B cell (primary cell): ENCODE measurements at places on chromosomes 11 and 22.

- no peak for DNase-seq
These were observed 3.4 kb downstream of the AGBL2 start for GRCh38 chr11:47711816-47712215.

DNA sequence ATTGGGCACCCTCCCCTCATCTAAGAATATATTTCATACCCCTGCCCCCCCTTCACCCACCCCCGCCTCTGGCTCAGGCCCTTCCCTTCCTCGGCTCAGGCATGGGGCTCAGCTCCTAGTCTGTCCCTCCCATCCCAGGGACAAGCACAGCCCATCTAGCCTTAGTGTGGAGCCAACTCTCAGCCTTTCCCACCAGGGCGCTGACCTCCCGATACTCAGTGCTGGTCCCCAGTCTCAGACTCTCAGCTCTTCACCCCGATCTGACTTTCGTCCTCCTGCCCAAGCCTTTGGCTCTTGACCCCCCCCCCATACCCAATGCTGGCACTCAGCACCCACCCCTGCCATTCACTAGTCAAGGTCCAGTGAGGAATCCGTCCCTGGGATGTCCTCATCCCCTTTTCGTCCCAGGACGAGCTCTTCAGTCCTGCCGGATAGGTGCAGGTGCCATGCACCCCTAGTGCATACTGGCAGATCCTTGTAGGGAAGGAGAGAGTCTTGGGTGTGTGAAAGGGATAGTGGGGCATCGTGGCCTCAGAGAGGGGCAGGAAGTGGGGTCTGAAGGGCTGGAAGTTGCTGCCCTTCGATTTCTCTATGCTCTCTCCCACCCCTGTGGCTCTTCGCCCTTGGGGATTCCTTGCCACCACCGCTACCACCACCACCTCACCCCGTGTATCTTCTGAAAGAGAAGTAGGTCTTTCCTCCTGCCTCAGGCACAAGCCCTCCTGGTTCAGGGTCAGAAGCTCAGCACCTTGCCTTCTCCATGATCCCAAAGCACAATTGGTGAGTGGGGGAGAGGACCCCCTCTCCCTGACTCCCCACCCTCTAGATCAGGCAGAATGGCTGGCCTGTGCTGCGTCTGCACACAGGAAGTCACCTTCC is 2.4 kb downstream of the TPBGL start:
- DNase-seq: no peak

- peak; percentile 42 for DNase-seq
These were observed 208.8 kb downstream of the TBC1D22A start for GRCh38 chr22:46971099-46971763.

DNA sequence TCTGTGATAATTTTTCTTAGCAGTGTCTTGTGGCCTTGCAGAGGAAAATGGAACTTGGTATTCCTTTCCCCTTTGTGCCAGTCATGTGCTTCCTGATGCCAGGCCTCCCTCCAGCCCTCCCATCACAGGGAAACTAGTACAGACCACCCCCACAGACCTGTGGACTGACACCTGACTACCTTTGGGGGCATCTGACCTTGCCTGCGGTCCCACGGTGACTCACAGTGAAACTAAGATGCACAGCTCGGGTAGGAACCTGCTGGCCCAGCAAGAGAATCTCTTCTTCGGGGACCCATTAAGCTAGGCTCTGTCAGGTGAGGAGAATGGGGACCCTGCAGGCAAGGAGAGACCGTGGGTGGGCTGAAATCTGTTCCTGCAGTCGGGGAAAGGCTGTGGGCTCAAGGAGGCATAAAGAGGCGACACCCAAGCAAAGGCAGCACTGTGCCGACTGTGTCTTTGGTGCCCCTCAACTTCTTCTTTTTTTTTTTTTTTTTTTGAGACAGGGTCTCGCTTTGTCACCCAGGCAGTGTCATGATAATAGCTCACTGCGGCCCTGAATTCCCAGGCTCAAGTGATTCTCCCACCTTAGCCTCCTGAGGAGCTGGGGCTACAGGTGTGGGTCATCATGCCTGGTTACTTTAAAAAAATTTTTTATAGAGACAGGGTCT is 20.8 kb upstream of the PEX26 start:
- DNase-seq: peak; percentile 89

GRCh38 chr22:45516163-45516562 is 13.5 kb downstream of the FBLN1 start:
- no peak for DNase-seq

GRCh38 chr11:3614742-3615171 is 27.0 kb downstream of the ART5 start:
- peak; percentile 59 for DNase-seq

DNA sequence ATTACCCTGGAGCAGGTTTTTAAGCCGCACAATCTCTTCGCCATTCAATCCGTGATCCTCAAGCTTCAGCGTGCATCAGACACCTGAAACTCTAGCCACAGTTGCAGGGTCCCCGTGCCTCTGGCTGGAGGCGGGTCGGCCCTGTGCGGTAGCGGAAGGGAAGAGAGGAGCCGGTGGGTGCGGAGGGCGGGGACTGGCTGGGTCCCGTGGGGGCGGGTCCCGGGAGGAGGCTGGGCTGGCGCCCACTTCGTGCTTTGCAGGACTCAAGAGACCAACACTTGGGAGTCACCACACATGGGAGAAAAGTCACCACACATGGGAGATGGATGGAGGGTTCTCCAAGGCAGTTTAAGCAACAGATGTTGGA is 772 bp downstream of the C22orf15 start:
- peak; percentile 61 for DNase-seq

GRCh38 chr11:73001615-73002014 is 140.5 kb downstream of the FCHSD2 start:
- DNase-seq: no peak

DNA sequence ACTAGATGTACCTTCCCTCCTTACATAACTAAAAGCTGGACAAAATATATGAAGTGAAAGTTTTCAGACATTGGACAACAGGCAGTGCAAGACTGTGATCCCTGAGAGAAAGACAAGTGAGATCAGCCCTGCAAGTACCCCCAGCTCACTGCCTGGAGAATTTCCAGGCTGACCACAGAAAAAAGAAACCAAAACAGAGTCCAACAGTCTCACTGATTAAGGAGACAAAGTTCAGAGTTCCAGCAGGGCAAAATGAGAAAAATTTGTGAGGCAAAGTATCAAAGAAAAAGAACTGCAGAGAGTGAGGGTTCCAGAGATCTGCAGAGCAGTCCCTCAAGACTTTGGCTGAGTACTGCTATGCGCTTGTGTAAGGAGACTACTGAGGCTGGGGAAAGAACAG is 47.3 kb upstream of the TMEM45B start:
- DNase-seq: no peak

- DNase-seq: no peak
These were observed 35.4 kb upstream of the INCENP start for GRCh38 chr11:62088331-62088933.

- no peak for DNase-seq
These were observed 70.6 kb upstream of the ZC3H12C start for GRCh38 chr11:110022548-110022947.

- no peak for DNase-seq
These were observed 49.9 kb downstream of the BIRC2 start for GRCh38 chr11:102396708-102397563.

DNA sequence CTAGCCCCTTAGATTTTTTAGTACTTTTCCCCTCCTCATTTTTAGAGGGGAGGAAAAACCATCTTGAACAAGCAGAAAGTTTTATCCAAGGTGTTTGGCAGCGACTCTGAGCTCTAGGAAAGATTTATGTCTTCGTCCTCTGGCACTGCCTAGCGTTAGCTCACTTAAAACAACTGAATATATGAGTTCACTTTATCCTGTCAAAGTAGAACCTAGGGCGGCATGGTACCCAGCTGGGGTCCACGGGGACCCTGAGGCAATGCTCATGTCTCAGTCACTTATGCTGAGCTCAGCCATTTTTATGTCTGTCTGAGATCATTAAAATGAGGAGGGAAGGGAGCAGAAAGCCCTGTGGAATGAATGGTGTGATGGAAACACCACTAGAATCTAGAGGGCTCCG is 14.2 kb upstream of the VSIG10L2 start:
- no peak for DNase-seq

DNA sequence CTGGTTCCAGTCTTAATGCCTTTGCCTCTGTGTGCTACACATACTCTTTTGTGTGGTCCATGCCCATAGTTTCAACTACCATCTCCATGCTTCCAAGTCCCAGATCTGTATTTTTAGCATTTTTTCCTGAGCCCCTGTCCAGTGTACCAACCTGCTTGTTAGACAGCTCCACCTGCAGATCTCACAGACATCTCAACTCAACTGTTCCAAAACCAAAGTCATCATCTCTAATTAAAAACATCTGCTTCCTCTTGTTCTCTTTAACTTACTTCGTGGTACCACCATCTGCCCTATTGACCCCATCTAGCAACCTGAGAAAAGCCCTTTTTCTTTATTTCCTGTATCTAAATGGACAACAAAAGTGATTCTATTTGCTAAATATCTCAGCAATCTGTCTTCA is 8.6 kb upstream of the KMT2A start:
- no peak for DNase-seq

- DNase-seq: no peak
These were observed 19.4 kb downstream of the MRPL23 start for GRCh38 chr11:1966531-1966930.

DNA sequence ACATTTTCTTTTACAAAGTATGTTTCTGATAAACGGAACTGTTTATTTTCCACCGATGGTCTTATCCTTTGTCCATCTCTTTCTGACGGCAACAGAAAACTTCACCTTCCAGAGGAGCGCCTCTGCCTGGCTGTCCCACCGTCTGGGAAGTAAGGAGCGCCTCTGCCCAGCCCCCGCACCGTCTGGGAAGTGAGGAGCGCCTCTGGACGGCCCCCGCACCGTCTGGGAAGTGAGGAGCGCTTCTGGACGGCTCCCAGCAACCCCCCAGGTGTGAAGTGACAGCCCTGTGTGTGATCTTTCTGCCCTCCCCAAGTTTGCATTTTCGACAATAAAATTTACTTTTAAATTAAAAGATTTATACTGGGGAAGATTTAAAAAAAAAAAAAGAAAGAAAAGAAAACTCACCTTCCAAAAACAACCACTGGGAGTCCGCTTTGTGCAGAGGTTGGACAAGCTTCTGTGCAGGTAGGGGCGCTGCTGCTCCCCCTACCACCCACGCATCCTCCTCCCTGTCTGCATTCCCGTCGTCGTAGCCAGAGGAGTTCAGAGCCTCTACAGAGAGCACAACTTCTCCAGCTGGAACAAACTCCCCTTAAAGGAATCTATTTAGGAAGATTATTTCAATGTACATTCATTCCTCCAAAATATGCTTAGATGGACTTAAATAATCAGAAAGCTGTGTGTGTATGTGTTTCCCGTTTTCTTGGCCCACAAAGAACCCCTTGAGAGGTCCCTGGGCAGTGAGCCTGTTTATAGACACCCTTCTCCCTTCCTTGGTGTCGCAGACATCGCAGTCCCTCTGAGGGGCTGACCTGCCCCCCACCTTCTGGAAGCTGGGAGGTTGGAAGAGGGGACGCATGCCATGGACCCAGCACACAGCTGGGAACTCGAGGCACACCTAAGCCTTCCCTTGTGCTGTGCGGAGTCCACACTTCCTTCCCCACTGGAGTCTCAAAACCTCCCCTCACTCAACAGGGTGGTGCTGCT is 849 bp upstream of the APOBEC3B start:
- DNase-seq: peak; percentile 39

- DNase-seq: no peak
These were observed 32.3 kb upstream of the ADSL start for GRCh38 chr22:40314041-40314440.

DNA sequence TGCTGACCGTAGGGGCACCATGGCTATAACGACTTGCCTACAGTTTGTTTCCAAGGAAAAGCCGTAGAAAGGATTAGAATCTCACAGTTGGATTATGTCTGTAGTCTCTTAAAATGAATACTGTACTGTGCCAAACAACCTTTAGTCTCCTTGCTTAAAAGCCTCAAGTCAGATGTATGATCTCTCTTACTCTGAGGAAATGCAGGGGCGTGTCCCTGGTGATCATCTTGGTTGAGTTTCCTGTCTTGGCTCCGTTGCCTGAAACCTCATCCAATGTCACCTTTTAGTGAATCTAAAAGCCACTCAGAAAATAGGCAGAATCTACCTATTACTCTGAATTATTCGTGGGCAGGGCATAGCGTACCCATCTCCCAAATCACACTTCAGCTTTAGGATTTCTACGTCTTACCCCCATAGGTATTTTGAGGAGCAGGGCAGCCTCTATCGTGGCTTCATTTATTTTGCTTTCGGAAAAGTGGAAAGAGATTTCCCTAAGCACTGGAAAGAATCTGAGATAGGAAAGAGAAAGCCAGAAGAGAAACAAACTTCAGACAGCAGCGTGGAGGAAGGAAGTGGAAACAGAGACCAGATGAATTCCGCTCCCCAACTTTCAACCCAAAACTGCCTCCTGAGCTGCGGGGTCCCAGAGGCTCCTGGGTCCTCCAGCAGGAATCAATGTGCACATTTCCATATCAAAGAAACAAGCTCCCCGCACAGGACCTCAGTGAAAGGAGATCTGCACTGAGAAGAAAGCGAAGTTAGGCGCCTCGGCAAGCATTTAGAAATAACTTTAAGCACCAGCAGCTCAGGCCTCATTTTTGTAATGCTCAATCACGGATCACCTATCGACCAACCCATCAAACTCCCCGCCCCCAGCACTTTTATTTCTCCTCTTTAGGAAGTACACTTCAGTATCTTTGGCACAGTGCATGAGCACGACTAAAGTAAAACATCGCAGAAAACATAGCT is 245.8 kb downstream of the ETS1 start:
- no peak for DNase-seq

DNA sequence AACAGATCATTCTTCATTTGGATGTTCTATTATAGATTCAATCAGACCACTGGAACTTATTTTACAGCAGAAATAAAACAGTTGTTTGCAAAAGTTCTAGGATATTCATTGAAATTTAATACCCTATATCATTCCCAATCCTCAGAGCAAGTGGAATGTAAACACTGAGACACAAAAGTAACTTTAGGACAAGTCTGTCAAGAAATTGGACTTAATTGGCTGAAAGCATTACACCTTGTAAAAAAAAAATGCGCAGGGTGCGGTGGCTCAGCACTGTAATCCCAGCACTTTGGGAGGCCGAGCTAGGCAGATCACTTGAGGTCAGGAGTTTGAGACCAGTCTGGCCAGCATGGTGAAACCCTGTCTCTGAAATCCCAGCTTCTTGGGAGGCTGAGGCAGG is 29.9 kb upstream of the TMEM123 start:
- DNase-seq: no peak

GRCh38 chr11:46972821-46973220 is 36.3 kb downstream of the CSTPP1 start:
- no peak for DNase-seq

GRCh38 chr11:13205486-13205885 is 72.1 kb upstream of the BMAL1 start:
- DNase-seq: no peak

DNA sequence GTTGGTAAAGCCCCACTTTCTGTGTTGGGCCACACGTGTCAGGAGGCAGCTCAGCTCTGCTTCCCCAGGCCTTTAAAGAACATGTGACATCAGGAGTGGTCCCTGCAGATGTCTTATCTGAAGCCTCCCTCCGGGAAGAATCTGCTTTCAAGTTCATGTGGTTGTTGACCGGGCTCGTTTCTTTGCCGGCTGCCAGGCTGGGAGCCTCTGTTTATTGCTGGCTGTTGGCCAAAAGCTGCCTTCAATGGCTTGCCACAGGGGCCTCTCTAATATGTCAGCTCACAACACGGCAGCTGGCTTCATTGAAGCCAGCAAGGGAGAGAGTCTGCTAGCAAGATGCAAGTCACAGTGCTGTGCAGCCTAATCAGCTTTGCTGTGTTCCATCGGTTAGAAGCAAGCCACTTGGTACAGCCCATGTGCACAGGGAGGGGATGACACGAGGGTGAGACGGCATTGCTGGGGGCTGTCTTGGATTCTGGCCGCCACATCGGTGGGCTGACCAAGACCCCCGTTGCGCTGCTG is 14.6 kb downstream of the MRGPRF start:
- DNase-seq: no peak
